NCI-H1048 (cell line): ENCODE measurements at places on chromosomes 11 and 22.

- no peak for DNase-seq
Measured at GRCh38 chr11:127873478-127873877, 713.9 kb downstream of the ETS1 start.

- DNase-seq = no peak
Measured at GRCh38 chr11:17713851-17714250, 5.5 kb upstream of the MYOD1 start.

GRCh38 chr11:1208144-1208393 is 14.8 kb upstream of the MUC5B start:
- DNase-seq = no peak

DNA sequence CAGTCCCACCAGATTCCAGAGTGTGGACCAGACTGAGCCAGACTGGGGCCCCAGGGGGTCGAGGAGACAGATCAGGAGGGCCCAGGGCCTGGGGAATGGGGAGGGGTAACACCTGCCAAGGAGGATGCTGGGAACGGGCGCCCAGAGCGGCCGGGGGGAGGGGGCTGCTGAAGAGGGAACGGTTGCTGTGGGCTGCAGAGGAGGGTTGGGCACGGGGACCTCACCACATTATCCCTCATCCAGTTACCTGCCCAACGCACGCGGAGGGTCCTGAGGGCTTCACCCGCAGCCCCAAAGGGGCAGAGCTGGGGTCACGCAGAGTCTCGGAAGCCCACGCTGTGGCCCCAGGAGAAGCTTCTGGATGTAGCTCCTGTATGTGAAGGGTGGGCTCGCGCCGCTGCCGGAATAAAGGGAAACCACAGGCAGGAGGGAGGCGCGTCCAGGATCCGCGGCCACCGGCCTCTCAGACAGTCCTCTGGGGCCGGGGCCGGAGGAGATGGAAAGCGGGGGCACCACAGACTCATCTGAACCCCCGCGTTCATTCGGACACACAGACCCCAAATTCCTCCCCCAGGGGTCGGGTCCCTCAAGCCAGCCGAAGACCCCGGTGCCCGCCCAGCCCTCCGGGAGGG is 866 bp upstream of the SELENOO start:
- DNase-seq = no peak

DNA sequence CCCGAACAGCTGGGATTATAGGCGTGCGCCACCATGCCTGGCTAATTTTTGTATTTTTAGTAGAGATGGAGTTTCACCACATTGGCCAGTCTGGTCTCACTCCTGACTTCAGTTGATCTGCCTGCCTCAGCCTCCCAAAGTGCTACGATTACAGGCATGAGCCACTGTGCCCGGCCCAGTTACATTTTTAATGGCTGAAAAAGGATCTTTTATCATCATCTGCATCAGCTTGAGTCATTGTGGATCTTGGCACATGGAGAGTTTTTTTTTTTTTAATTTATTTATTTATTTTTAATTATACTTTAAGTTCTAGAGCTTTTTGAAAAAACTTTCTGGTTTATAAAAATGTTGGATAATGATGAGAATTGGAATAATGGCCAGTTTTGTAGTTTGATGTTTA is 8.6 kb downstream of the IGHMBP2 start:
- no peak for DNase-seq

- no peak for DNase-seq
Measured at GRCh38 chr11:60810569-60810968, 25.4 kb downstream of the MS4A10 start.

GRCh38 chr22:19970479-19971275 is 29.1 kb upstream of the TXNRD2 start:
- no peak for DNase-seq

DNA sequence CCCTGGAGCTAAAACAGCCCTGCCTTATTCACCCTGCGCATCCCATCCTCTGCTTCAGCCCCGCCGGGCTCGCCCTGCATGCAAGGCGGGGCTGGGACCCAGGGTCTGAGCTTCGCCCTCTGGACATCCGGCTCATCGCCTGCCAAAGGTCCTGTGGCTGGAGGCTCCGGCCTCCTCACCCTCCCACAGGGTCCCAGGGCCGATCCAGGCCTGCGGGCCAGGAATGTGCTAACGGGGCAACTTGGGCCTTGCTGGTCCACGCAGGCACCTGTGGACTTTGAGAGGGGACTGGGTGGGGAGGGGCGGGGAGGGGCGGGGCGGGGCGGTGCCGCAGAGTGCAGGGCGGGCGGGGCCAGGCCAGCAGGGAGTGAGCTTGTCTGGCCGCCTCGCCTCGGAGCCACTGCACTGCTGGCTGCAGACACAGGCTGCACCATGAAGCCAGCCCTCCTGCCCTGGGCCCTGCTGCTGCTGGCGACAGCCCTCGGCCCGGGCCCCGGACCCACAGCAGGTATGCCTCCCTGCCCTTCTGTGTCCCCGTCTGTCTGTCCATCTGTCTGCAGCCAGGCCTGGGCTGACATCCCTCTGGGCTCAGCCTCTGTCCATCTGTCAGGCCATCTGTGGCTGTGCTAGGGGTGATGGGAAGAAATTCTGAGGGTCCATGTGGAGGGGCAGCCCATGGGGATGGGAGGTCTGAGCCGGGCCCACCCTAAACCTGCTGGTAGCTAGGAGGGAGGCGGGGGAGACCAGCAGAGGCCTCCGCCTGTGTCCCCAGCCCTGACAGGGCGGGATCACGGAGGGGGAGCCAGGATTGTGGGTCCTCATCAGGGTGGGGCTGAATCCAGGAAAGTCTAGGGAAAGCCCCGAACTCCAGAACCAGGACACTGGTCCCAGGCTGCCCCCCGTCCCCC is at the start of gene SUSD2:
SUSD2 (plus strand) TSS at position 400 of the 908 bp plus-strand sequence; CDS start at position 433, 33 bp downstream.
- DNase-seq = no peak

DNA sequence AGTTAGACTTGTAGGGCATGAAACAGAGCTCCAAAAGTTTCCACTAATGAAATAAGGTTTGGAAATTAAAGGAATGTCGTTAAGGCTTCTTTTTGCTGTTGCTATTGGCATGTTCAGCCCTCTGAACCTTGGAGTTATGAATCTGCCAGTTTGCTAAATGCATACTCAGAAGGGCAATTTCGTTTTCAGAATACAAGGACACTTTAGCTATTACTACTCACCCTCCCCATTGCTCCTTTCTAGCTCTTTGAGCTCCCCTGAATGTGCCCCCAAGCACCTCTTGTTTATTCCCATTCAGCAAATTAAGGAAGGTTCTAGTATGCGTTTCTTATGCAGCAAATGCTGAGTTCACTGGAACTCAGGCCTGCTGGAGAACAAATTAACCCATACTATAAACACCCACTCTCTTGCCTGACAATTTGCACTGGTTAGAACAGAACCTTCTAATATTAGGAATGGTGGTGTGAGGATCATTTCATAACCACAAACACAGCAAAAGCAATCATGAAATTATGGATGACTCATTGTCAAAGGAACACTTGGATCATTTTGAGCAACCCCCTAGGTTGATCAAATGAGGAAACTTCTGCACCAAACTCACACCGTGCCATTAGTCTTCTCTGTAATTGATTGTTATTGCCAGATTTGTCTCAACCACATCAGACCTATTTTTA is 26.2 kb upstream of the LIN7C start:
- no peak for DNase-seq

- DNase-seq = no peak
Measured at GRCh38 chr11:27076121-27076589, 35.5 kb downstream of the BBOX1 start.
